C1 segment of cervical spinal cord (tissue), 14 donors: ENCODE measurements at places on chromosomes 12 and 14.

- DNase-seq, result no peak
Measured at GRCh38 chr12:50533971-50534370, 29.2 kb downstream of the DIP2B start.

GRCh38 chr12:65511134-65511834 is 232.8 kb downstream of the MSRB3 start:
- DNase-seq, result peak; percentile 37

- DNase-seq, result no peak
Measured at GRCh38 chr14:76964695-76965094, 63.8 kb downstream of the IRF2BPL start.

DNA sequence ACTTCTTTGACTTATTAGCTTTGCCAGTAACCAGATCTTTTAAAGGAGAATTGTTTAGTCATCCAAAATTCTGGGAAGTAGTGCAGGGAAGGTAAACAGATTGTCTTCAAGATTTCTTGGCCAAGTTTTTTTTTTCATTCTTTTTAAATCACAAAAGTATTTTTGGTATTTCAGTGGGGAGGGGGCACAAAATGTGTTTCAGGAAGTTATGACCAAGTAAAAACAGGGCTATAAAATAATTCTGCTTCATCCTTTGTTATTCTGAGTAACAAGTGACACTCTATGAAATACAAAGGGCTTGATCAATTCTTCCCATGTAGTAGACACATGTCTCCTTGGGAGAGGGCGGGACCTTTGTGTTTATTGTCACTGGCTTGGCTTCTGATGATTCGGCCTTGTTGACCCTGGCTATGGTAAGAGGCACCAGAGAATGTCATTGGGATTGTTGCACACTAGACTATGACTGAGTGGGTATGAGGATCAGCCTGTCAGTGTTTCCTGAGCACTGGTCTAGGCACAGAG is 55.4 kb downstream of the SUSD6 start:
- no peak for DNase-seq

GRCh38 chr12:104698871-104699270 is 242.1 kb downstream of the CHST11 start:
- no peak for DNase-seq

DNA sequence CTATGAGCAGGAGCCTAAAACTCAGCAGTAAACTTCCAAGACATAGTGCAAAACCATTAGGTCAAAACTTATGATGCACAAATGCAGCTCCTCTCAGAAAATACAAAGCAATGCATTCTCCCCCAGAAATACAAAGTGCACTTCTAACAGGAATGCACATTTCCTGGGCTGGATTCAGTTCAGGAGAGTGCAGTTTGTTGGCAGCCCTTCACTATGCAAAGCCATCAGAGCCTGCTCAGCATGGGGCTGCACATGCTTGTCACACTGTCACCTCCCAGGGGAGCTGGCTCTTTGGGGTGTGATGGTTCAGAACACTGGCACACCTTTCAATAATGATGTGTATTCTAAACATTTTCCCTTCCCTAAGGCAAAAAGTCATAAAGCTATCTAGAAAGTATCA is 110.4 kb downstream of the KCNK10 start:
- no peak for DNase-seq

- DNase-seq, result no peak
Measured at GRCh38 chr12:113203852-113204760, 17.2 kb upstream of the TPCN1 start.

DNA sequence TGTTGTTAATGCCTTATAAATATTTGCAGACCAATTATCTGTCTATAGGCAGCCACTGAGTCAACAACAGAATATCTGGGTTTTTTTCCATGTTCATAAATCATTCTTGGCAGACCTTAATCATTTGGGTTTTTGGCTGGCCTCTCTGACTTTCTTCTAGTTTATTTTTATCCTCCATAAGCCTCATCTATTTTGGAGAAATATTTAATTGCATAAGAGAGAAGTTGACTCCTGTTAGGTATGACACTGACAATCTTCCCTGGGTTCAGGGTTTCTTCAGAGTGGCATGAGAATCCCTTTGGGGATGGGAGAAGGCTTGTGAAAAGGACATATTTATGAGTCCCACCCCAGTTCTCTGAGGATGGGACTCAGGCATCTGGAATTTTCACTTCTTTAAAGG is 299.8 kb downstream of the NRXN3 start:
- DNase-seq, result no peak

DNA sequence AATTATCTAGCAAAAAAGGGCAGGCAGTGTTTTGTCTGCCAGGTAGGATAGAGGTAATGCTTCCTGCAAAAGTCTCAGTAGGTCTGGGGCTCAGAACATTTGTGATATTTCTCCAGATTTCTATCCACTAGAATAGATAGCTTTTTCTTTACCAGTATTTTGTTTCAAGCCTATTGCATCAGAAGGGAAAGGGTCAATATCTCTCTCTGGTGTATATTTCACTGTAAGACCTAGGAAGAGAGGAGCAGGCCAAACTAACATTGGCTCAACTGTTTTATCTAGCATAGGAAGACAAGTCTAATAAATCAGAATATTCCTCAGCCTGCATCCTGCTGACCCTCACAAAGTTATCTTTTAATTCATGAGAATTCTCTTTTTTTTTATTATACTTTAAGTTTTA is 106.7 kb upstream of the DAAM1 start:
- no peak for DNase-seq

DNA sequence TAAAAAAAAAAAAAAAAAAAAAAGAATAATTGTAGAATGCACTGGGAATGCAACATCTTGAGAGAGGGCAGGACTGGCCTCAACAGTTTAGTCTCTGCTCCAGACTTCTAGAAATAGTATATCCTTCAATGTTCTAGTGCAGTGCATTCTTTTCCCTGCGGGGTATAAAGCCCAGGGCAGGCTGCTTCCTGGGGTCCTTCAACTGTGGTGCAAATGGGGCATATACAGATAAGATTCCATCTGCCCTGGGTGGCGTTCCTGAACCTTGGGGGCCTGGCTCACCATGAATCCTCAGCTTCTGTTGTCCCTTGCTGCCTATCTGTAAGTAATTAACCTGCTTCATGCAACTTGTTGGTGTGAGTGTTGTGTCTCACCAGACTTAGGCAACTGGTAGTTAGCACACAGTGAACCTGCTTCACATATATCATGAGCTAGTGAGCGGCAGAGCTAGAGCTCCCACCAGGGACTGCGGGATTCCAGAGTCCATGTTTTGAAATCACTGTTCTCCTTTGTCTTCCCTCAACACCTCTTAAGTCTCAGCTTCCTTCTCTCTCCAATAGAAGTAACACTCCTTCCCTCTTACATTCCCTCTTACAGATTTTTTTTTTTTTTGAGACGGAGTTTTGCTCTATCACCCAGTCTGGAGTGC is 177.6 kb downstream of the SUDS3 start:
- no peak for DNase-seq

DNA sequence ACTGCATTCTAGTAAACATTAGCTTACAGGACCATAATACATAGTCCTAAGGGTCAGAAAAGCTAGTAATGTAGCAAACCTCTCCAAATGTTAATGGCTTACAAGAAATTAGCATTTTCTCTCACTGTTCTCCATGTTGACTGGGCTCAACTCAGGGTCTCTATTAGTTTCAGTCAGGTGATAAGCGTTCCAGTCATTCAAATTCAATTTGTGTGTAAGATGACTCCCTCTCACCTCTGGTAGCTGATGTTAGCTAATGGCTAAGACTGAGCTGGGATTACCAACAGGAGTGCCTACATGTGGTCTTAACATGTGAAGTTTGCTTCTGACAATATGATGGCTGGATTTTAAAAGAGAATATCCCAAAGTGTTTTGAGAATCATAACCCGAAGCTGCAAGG is 630.5 kb upstream of the USP15 start:
- DNase-seq, result no peak

- no peak for DNase-seq
Measured at GRCh38 chr12:25840678-25841465, 117.6 kb upstream of the RASSF8 start.

- no peak for DNase-seq
Measured at GRCh38 chr14:40053416-40053815, 621.2 kb upstream of the FBXO33 start.

- DNase-seq, result no peak
Measured at GRCh38 chr12:27513155-27513824, 10.7 kb upstream of the PPFIBP1 start.

GRCh38 chr12:108677381-108677780 is 43.7 kb upstream of the SELPLG start:
- no peak for DNase-seq

- no peak for DNase-seq
Measured at GRCh38 chr14:35147711-35148110, 25.4 kb downstream of the PRORP start.

DNA sequence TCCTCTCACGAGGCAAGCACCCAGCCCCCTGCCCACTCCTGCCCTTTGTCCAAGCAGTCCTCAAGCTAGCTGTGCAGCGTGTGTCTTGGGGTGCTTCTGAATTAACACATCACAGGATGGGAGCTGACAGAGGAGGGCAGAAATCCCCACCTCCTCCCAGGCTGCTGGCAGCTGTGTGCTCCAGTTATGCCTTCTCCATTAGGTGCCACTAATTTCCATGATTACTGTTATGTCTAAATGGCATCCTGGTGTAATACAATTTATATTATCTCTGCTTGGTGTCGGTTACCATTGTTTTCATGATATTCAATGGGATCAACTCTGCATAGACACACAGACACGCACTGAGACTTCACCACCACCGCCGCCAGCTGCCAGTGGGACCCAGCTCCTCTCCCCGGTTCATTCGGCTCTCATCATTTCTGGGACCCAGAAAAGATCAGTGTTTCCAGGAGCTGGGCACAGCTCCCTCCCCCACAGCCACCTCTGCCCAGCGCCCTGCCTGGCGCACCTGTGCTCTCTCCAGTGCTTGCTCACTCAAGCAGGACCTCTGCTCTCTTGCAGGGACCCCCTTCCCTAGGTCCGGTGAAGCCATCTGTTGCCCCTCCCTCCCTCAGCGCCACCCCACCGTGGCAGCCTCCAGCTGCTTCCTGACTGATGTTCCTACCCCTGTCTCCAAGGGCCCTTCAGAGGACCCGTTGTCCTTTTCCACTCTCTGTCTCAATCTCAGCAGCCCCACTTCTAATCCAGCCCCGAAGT is 167.5 kb upstream of the FKBP4 start:
- DNase-seq, result no peak

- no peak for DNase-seq
Measured at GRCh38 chr12:7832059-7832696, 40.5 kb downstream of the SLC2A14 start.

- DNase-seq, result no peak
Measured at GRCh38 chr12:57126561-57126960, 1.7 kb upstream of the LRP1 start.

DNA sequence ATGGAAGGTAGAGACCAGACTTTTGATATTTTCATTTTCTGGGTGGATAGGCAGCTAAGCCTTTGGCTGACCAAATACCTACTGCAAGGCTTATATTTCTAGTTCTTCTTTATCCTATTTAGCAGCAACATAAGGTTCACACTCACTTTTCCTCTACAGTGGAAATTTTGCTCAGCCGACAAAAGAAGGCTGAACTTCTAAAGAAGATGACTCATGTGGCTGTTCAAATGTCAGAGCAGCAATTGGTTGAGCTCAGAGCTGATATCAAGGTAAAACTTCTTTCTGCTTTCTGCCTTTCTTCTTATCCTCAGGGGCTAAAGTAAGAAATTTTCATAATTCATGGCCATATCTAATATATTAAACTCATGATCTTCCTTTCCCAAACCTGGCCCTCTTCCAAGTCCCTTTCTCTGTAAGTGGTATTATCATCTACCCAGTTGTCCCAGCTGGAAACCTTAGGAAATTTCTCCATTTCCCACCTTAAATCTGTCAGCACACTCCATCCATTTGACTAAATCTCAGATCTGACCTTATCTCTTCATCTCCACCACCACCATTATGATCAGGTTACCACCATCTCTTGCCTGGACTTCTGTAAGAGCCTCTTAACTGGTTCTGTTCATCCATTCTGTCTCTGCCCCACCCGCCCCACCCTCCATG is 19.8 kb upstream of the KCNH3 start:
- DNase-seq, result no peak

DNA sequence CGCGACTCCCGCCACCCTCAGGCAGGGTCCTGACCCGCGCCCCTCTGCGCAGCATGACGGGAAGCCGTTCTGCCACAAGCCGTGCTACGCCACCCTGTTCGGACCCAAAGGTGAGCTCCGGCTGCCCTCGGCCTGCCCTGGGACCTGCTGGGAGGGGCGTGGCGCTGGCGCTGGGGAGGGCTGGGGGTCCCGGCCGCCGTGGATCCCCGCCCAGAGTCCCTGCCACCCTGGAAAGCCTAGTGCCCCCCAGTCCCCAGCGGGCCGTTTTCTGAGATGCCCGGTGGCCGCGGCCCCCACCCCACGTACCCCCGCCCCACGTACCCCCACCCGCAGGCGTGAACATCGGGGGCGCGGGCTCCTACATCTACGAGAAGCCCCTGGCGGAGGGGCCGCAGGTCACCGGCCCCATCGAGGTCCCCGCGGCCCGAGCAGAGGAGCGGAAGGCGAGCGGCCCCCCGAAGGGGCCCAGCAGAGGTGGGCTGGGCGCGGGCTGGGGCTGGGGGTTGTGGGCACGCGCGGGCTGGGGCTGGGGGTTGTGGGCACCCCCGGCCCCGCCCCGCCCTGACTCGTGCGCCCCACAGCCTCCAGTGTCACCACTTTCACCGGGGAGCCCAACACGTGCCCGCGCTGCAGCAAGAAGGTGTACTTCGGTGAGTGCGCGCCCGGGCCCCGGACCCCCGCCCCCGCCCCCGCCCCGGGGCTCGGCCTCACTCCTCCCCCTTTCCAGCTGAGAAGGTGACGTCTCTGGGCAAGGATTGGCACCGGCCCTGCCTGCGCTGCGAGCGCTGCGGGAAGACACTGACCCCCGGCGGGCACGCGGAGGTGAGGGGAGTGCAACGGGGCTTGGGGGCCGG is 4.0 kb downstream of the CRIP2 start:
- no peak for DNase-seq

DNA sequence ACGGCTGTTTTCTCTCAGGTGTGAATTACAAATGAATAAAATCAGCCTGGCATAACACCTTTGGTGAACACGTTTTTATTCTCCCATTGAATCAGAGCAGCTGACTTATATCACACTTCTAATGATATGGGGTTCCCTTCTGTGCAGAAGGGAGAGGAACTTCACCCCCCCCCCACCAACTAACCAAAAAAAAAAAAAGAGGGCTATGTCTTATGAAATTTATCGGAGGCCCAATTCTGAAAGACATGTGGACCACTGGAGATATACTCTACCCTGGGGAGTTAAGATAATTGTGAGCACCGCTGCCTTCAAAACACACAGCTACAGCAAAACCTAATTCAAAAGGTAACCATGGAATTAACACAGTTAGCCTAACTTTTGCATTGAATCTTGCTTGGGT is 4.6 kb downstream of the BCL11B start:
- no peak for DNase-seq

- DNase-seq, result no peak
Measured at GRCh38 chr12:2408262-2408661, 355.5 kb downstream of the CACNA1C start.
